Fibroblast of villous mesenchyme (primary cell): ENCODE measurements at places on chromosomes 7 and 10.

DNA sequence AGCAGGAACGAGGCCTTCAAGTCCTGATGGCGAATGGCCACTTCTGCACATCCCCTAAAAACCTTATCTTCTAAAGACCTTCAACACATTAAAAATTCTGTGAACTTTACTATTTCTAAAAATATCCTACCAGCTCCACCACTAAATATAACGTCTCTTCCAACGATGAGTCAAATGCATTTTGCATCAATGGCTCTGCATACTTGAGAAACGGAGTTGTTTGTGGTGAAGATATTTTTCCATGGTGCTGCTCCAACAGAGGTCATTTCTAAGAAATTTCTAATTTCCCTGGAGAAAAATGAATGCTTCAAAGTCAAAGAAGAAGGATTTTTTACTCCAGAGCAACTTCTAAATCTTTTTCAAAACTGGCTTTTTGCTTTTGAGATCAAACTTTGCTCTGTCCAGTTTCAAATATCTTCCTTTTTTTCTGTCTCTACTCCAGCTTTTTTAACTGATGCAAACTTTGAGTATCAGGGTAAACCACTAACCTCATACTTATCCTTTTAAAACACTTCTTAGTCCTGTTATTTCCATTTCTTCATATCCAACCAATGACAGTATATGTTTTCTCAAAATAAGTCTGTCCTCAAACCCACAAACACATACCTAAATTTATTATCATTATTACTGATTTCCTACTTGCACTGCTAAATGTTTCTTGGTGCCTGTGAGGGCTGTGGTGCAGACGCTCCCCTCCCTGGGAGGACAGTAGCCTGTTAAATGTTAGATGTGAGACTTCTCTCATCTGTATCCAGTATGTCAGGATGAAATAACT lies 258.1 kb downstream of the KLF6 start:
- DNase-seq = peak; percentile 94

DNA sequence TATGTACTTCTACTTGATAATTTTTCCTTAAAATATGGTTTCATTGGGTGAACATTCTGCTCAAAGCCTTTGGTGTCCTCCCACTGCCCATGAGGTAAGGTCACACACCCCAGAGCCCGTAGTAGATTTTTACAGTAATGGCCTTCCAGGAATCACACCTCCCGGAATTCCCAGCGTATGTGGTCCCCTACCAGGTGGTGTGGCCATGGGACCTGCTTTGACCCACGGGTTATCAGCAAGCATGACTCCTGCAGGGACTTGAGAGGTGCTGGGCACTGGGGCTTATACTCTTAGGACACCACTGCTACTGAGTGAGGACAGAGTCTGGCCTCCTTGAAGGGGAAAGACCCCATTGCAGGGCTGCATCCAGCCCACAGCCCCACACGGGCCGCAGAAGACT lies 42.2 kb downstream of the BAIAP2L1 start:
- DNase-seq = no peak

GRCh38 chr7:159211540-159212182 lies 67.0 kb upstream of the VIPR2 start:
- DNase-seq = no peak

DNA sequence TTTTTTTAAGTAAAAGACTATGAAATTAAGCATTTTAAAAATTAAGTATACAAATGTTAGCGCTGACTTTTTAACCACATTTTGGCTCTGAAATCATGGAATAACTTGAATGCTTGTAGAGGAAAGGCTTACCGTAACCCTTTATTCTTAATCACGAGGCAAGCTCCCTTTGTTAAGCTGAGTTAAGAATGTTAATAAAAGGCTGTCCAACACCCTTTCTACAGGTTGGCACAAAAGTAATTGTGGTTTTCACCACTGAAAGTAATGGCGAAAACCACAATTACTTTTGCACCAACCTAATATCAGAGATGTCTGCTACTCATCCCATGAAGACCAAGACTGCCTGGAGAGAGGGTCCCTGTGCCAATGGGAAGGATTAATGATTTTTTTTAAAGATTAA lies 70.6 kb downstream of the STK17A start:
- no peak for DNase-seq

- no peak for DNase-seq
These were observed 20.3 kb downstream of the AASS start for GRCh38 chr7:122123746-122124145.

GRCh38 chr10:46551701-46552525 lies 4.5 kb downstream of the GPRIN2 start:
- DNase-seq = no peak

GRCh38 chr7:151424799-151425198 lies 15.0 kb upstream of the WDR86 start:
- DNase-seq = peak; percentile 88

- DNase-seq = no peak
These were observed 40.1 kb upstream of the SLC29A3 start for GRCh38 chr10:71278691-71279588.

GRCh38 chr7:463817-464453 lies 55.7 kb downstream of the PDGFA start:
- no peak for DNase-seq

- no peak for DNase-seq
These were observed 32.0 kb downstream of the SFMBT2 start for GRCh38 chr10:7378602-7379403.

- no peak for DNase-seq
These were observed 52.2 kb downstream of the UNC5B start for GRCh38 chr10:71264345-71265200.

DNA sequence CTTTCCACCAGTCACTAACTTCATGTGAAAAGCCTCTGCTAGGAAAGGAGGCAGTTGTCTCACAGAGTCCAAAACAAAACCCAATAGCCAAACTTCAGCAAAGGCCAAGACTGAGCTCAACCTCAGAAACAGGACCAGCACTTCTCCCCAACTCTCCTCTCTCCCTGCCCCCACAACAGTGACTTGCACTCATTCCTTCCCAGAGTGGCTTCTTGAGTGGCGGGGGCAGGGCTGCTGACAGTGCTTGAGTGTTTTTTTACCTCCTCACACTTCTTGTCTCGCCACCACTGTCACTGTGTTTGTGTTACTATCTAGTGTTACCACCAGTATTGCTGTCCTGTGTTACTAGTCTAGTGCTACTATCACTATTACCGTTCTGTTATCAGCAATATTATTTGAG lies 206.8 kb downstream of the KLF6 start:
- DNase-seq = no peak

GRCh38 chr7:148698007-148698396 lies 701 bp upstream of the CUL1 start:
- no peak for DNase-seq

- DNase-seq = no peak
These were observed 423.8 kb downstream of the ARL4A start for GRCh38 chr7:13111230-13111629.

DNA sequence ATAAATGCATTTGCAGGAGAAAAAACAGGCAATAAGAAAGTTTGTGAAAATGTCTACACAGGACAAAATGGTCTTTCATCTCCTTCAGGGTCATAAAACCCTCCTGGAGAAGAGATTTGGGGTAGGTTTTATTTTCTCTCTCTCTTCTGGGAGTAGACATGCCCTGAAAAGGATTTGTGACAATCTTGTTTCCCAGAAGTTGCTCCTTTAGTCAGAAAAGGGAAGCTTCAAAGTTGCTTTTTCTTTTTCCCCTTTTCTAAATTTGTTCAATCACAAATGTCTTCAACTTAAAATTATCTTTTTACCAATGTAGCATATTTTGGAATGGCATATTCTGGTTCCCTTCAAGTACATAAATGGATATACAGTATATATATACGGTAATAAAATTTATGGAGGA lies 9.4 kb upstream of the ANKRD22 start:
- DNase-seq = no peak
